ENCODE measurements at places on chromosomes 1 and 21.

- no peak for DNase-seq
Measured at GRCh38 chr1:6499296-6499695, 7.8 kb upstream of the PLEKHG5 start.

- DNase-seq, result no peak
Measured at GRCh38 chr1:67559222-67559700, 125.7 kb upstream of the GADD45A start.

DNA sequence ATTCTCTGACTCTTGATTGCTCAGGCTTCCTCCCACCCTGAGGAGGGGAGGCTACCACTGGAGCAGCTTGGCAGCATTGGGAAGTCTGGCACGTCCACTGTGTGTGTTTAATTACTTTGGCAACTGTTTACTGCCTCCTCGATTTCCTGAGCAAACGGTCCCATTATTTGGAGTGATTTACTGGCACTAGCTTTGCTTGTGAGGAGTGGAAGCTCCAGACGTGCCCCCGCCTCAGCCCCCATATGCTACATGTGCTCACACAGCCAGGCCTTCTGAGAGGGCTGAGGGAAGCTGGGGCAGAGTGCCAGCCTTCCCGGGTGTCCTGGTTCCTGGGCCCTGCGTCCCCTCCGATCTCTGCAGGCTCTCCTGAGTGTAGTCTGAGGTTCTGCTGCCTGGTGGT, 306.2 kb downstream of the PTPRU start:
- DNase-seq, result no peak

DNA sequence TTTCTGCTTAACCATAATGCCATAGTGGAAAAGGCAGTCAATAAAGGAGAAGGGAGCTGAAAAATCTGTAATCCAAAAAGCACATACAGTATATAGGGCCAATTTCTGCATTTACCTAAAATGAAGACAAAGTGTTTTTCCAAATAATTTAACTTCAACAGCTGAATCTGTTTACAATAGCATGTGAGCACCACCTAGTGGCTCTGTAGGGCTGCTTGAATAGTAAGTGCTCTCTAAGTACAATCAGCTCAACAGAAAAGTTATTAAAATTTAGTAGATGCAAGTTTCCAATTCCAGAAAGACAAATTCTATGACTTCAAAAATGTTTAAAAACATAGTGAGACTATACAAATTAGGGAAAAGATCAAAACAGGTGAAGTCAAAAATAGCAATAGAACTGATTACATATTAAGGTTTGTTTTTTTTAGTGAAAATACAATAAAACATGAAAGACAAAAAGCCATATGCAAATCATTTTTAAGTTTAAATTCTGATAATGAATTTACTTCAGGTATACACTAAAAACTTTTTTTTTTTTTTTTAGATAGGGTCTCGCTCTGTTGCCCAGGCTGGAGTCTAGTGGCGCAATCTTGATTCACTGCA, 220.0 kb downstream of the SETD4 start:
- peak; percentile 82 for DNase-seq

DNA sequence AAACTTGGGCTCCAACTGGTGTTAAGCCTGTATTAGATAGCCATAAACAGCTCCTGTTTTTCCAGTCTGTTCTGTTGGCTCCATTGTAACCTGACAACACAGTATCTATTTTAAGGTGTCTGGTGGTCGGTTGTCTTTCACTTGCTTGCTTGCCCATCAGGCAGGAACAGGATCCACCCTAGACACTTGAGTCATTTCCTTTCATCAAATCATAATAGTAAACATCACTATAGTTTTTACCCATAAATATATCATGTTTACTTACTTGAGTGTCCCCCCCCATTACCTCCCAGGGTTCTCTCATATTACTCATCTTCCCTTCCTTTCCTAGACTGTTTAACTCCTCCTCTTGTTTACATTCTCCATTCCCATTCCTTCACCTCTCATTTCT, 2.9 kb downstream of the DDI2 start:
- DNase-seq, result peak; percentile 84

DNA sequence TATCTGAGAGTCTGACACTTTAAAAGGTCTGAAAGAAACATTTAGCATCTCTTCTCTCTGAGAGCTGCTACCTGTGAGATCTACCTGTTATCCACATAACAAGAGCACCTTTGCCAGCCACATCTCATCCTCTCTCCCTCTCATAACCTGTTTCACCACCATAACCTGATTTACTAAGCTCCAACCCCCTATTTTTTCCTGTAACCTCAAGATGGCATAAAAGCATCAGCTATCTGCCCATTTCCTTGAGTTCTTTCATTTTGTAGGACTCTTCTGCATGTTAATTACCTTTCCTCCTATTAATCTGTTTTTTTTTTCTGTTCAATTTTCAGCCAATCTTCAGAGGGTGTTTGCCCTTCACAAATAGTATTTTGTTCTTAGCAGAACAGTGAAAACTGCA, 136.5 kb upstream of the KCNK1 start:
- peak; percentile 41 for DNase-seq

- no peak for DNase-seq
Measured at GRCh38 chr21:35189077-35189863, 140.2 kb upstream of the RUNX1 start.

GRCh38 chr1:66981679-66982078, 56.9 kb downstream of the MIER1 start:
- DNase-seq, result no peak

DNA sequence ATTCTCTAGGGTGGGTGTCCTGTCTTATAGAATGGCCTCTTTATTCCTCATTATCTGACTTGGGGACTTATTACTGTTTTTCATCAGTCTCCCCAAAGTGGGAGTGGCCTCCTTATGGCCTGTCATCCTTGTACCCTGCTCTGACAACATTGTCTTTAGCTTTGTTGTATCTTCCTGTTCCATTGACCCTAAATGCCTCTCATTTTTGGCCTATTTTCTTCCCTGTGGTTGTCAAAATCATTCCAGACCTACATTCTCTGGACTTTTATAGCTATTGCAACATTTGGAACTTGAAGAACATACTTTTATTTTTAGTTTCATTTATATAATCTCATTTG, 9.7 kb downstream of the SFT2D2 start:
- DNase-seq, result no peak

DNA sequence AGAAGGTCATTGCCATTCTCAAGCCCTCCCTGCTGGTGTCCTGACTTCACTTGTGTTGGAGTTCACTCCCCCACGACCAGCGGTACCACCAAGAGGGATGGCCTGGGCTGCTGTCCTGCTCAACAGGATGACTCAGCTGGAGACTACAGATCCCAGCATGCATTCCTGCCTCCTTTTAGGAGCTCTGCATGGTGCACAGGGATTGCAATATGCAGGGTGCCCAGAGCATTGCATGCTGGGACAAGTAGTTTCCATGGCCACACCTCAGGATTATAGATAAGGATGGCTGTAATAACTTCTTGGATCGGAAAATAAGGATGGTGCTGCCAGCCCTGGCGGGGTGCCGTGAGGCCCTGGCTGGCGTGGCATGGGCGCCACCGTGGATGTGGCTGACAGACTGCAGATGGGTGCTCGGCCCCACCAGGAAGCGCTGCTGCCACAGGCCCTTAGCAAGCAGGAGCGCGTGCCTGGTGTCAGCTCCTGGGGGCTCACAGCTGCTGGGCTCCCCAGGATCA, 150.0 kb downstream of the CASZ1 start:
- peak; percentile 50 for DNase-seq

DNA sequence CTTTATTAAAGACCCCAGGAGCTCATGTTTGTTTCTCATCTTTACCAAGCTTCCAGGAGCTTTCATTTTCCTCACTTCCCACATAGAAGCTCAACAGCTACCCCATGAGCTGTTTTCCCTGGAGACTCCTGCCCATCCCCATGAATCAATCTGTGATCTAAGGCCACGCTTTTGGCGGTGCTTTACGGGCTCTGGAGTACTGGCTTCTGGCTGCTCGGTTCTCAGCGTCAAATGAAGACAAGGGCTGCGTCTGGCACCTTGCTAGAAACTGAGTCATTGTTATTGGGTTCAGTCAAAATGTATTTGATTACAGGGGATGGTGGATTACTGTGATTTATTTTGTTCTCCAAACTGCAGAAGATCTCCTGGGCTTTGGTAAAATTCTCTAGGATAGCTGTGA, 39.9 kb downstream of the ACP6 start:
- DNase-seq, result no peak

- no peak for DNase-seq
Measured at GRCh38 chr1:230839173-230839572, 29.1 kb downstream of the C1orf198 start.

GRCh38 chr1:59528900-59529299, 232.0 kb downstream of the FGGY start:
- no peak for DNase-seq
